ENCODE measurements at places on chromosomes 5 and 9.

DNA sequence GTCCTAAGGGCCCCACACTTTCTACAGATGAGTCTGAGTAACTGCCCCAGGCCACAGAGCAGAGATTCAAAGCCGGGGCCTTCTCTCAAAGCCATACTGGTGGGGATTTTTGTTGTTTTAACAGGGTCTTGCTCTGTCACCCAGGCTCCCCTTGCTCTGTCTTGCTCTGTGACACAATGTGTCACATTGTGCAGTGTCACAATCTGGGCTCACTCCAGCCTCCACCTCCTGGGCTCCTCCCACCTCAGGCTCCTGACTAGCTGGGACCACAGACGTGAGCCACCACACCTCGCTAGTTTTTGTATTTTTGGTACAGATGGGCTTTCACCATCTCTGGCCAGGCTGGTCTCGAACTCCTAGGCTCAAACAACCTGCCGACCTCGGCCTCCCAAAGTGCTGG lies 8.6 kb downstream of the AGPAT2 start:
- DNase-seq = no peak

GRCh38 chr5:55173687-55174230 lies 782 bp upstream of the CDC20B start:
- DNase-seq = no peak

DNA sequence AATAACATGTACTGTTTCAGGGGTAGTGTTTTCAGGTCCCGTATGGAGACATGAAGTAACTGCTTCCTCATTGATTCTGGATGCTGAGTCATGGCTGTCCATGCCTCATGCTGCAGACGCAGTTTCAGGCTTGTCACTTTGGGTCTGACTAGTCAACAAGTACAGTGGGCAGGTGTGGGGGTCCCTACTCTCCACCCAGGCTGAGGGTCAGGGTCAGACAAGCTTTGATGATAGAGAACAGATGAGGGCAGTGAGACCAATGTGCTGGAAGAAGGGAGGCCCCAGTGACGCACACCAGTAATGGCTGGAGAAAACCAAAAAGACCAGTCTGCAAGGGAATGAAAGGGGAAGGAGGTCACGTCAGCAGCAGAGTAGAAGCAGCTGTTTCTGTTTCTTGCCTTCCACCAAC lies 80.0 kb upstream of the NFIL3 start:
- DNase-seq = no peak

DNA sequence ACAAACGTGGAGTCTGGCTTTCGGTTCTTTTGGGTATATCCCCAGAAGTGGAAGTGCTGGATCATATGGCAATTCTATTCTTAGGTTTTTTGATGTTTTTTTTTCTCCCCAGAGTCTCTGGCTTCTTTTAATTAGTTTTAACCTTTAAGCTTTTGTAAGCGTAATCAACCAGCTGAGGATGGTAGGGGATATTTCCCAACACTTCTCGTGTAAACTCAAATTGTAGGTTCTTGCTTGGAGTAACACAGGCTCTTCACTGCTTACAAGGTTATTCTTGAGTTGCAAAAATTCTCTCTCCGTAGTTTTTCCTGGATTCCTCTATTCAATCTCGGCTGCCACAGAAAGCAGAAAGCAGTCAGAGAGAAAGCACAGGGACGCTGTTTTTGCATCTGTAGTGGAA lies 11.9 kb downstream of the LAMC3 start:
- no peak for DNase-seq

- DNase-seq = no peak
Measured at GRCh38 chr5:180598316-180598701, 7.0 kb upstream of the SCGB3A1 start.

DNA sequence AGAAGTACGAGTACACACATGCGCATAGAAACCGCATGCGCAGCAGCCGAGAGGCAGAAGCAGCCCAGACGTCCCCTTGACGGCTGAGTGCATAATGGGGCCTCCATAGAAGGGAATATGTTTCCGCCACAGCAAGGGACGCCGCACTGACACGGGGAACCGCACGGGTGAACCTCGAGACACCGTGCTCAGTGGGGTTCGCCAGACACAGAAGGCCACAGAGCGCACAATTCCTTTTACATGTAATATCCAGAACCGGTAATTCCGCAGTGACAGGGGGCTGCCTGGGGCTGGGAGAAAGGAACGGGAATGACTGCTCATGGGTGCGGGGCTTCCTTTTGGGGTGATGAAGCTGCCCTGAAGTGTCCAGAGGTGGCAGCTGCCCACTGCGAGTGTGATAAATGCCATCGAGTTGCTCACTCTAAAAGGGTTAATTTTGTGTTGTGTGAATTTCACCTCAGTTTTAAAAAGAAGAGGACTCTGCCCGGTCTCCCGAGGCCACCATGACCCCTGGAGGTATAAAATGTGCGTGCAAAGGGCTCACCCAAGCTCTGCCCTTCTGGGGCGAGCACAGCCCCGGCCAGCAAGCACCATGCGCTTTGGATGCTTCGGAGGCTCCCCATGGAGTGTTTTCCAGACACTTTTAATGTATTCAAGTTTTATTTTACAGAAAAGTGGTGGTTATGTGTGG lies 29.7 kb downstream of the MRPL36 start:
- DNase-seq = no peak

DNA sequence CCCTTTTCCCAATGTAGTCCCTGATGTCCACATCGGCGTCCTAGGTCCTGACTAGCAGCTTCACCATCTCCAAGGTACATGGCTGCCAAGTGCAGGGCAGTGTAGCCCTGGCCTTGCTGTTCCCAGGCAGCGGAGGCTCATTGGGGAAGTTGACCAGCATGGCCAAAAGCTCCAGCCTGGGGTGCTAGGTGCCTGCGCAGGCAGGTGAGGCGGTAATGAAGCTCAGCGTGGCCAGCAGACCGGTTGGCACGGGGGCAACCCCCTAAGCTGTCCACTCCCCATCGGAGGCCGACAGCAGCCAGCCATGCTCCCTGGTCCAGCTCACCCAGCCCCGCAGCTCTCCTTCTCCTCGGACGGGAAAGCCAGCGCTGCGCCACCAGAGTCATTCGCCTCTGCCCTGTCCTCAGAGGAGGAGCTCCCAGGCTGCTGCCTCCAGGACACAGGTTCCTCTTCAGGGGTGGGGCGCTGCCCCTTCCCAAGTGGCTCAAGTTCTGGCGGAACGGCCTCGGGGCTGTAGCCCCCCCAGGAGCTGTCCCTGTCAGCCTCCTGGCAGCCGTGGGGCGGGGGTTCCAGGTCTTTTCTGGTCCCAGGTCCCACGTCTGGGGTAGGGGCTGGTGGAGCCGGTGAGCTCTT lies 1218.2 kb downstream of the FOXD4L5 start:
- DNase-seq = no peak

DNA sequence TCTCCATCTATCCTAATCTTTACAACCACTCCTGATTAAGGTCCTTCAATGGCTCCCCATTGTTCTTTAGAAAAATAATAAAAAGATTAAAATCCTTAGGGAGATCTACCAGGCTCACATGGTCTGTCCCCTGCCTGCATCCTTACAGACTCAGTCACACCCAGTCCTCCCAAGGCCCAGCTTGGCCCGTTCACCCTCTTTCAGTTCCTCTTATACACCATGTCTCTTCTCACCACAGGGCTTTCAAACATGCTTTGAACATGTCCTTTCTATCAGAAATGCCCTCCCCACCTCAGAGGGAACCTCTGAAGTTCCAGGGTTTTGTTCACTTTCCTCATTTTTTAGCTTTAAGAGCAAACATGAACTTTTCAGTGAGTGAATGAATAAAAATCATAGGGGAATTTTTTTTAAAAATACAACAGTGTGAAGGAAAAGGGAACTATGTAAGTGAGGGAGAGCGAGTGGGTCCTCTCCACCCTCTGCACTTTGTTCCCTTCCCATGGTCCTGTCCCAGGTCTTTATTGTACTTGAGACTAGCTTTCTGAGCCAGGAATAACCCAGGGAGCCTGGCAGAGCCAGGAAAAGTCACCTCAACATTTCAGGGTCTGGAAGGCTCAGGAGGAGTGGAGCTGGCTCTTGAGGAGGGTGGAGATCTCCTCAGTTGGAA lies 55.3 kb downstream of the TRPC7 start:
- DNase-seq = no peak

- no peak for DNase-seq
Measured at GRCh38 chr5:102139029-102139428, 157.1 kb downstream of the SLCO4C1 start.

- DNase-seq = no peak
Measured at GRCh38 chr5:135822959-135823358, 11.5 kb upstream of the SLC25A48 start.

DNA sequence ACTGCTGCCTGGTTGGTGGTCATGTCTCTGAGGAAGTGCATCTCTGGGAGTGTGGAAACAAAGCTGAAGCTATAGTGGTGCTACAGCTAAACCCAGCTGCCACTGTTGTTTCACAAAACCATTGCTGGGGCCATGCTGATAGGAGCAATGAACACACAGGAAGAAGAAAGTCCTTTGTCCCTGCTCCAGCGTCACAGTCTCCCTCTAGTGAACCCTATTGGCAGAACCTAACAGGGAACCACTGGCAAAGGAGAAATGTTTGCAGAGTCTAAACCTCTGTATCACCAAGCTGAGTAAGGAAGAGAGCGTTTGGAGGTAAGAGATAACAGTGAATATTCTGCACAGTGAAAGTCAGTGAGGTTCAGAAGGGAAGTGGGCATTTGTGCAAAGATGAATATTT lies 244.0 kb downstream of the YTHDC2 start:
- no peak for DNase-seq
